ENCODE measurements at places on chromosomes 3 and 15. TPM values are rescaled to one million over a fixed set of nuclear protein-coding genes. Genes with fewer than 3 reads are reported as not detected.

The CHRNA7 gene
- 10.2 TPM for total RNA-seq

The CEP19 gene
- total RNA-seq: 5.2 TPM

The TPRA1 gene
- total RNA-seq: 42.7 TPM

GRCh38 chr15:68655686-68656437 is 77.1 kb downstream of the CORO2B start:
- H3K36me3 ChIP-seq: no peaks in the 10 kb centered on the region
- no peak overlapping the region for H3K27ac ChIP-seq
- no peaks in the 10 kb centered on the region for H3K27me3 ChIP-seq

DNA sequence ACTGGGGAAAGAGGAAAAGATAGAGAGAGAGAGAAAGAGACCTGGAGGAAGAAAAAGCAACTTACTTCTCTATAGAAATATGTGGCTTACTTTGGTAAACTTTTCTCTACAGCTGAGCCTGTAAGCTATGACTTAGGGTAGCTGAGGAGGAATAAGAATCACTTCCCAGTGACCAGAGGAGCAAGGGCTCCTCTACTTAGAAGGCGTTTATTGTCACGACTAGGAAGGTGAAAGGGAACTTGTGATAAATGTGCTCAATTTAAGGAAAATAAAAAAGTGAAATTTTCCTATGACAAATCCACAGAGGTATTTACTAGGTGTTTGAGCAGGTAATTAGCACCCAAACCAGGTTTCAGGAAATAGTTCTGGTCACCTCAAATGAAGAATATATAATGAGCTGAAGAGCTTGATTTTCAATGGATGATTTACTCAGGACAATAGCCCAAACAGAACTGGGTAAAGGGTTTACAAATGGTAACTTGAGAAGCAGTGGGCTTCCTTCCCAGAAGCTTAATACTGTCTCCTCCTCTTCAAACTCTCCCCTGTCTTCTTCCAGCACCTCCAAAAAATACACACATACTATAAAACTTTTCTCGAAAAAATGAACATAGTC is 46.1 kb downstream of the SOX2 start:
- no peak overlapping the region for H3K4me3 ChIP-seq
- no peaks in the 10 kb centered on the region for H3K4me1 ChIP-seq
- no peak for DNase-seq
- no peaks in the 10 kb centered on the region for H3K27me3 ChIP-seq
- no peak overlapping the region for H3K27ac ChIP-seq

GRCh38 chr3:13484851-13485590 is 4.9 kb downstream of the HDAC11 start:
- no peaks in the 10 kb centered on the region for H3K36me3 ChIP-seq
- peak; percentile 99 for DNase-seq
- H3K4me1 ChIP-seq: peaks cover 37% of the 10 kb centered on the region
- H3K4me3 ChIP-seq: no peak overlapping the region
- no peaks in the 10 kb centered on the region for H3K27me3 ChIP-seq

DNA sequence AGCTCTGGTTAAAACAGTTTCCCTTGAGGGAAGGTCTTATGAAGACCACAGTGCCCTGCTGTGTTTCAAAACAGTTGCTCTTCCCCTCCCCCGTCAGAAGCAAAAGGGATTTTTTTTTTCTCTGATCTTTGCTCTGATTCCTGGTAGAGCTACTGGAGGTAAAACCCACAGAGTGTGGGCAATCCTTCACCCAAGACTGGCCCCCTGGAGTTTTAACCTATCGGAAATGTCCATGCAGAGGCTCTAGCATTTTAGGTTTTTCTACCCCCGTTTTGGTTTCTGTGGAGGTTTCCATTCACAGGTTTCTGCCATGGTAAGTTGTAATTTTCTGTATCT is 27.7 kb downstream of the GRM2 start:
- no peaks in the 10 kb centered on the region for H3K4me1 ChIP-seq
- H3K4me3 ChIP-seq: no peak overlapping the region
- no peak for DNase-seq
- H3K27me3 ChIP-seq: no peaks in the 10 kb centered on the region
- no peaks in the 10 kb centered on the region for H3K36me3 ChIP-seq

Data from thyroid gland (tissue), 4 donors.